SIG-M5 (cell line): ENCODE measurements at places on chromosomes 4 and X.

DNA sequence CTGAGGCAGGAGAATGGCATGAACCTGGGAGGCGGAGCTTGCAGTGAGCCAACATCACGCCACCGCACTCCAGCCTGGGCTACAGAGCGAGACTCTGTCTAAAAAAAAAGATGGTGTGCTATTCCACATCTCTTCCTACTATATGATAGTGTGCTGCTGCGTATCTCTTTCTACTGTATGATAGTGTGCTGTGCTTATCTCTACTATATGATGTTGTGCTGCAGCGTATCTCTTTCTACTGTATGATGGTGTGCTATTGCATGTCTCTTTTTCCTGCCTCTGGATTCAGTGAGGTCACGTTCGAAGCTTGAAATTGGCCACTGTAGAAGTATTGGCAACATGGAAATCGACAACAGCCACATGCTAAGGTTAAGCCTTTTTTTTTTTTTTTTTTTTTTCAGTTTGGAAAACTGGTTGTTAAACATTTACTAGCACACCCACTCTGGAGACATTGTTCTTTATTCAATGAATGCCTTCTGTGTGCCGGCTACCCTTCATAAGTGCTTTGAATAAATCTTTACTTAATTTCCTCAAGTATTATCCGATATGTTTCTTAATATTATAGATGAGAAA is 31.0 kb downstream of the ARFIP1 start:
- no peak for DNase-seq

DNA sequence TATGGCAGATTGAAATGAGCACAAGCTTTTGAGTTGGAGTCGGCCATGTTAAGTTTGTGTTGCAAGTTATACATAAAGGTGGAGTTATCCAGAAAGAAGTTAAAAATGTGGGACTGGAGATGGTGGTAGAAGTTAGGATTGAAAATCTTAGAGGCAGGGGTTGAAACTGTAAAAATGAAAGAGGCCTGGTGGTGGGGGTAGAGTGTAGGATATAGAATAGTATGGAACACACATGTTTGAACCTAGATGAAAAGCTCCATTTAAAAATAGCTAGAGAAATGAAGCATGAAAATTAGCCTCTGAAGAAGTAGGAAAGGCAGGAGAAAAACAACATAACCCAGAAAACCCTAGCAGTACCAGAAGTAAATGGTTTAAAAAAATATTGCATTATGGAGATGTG is 131.8 kb upstream of the ENPEP start:
- no peak for DNase-seq

DNA sequence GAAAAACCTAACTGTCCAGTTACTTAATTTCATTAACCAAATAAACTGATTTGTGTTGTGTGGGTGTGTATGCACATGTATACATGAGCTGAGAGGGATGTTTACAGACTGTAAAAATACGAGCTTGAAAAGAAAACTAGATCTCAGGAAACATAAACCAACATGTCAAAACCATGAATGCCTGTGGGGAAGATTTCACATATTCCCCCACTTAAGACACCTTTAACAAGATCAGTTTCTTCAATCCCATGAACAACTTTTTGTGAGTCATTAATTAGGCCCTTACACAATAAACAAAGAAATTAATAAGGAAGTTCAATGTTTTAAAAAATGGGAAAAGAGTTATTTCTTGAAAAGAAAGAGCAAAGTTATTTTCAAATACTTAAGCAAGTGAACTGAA is 170.8 kb downstream of the ZNF674 start:
- DNase-seq, result no peak

- DNase-seq, result no peak
These were observed 57.1 kb downstream of the TMEM131L start for GRCh38 chr4:153523164-153523796.

DNA sequence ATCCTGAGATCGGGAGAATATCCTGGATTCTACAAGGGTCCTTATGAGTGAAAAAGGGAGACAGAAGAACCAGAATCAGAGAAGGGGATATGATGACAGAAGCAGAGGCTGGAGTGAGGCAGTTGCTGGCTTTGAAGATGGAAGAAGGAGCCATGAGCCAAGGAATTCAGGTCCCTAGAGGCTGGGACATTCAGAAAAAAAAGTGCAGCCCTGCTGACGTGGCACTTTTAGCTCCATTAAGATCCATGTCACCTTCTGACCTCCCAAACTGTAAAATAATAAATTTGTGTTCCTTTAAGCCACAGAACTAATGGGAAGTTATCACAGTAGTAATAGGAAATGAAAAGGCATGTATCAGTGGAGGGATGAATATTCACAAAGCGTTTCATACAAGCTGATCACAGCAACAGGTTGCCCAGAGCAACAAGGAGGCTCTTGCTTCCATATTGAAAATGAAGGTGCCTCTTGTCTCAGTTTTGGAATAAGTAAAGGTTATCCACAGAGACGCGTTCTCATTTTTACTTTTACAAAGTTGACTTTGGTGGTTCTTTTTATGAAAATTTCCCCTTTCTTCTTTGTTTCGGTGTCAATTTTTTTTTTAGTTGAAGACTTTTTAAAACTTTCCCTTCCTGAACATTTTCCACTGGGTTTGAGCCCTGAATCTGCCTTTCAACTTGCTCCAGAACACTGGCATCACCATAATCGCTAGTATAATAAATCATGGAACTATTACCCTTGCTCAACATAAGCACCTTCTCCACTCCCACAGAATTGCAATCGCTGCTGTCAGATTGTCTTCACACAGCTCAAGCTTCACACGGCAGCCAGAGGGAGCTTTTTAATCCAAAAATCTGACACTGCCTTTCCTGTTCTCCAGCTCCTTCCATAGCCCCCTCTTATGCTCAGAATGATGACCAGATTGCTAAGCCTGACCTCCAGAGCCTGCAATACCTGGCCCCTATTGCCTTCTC is 127.6 kb upstream of the RBPJ start:
- no peak for DNase-seq

DNA sequence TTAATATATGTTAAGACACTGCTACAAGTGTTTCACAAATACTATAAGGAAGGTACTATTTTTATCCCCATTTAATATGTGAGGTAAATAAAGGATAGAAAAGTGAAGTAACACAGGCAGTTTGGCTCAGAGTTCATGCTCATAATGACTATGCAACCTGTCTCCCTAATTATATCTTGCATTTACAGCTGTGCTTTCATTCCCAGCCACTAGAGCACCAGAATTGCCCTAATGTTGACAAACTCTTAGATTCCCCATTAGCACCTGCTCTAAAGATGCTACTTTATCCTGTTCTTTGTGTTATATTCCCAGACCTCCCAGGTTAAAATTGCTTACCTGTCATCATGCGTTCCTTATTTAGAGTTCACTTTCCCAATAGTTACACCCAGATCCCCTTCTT is 833.6 kb downstream of the CCSER1 start:
- no peak for DNase-seq

GRCh38 chr4:125262079-125262478 is 52.7 kb upstream of the FAT4 start:
- no peak for DNase-seq
